ENCODE measurements at places on chromosomes 12 and 14.

DNA sequence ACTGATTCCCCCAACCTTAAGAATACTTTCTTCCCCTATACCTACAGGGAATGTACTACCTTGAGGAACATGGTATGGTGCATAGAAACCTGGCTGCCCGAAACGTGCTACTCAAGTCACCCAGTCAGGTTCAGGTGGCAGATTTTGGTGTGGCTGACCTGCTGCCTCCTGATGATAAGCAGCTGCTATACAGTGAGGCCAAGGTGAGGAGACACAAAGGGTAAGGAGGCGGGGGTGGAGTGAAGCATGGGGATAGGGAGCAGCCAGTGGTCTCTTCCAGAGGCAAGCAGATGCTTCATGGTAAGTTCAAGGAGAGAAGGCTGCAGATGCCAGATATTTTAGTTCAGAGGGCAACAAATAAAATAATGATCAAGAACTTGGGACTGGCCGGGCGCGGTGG is 6.6 kb upstream of the PA2G4 start:
- DNase-seq: no peak

DNA sequence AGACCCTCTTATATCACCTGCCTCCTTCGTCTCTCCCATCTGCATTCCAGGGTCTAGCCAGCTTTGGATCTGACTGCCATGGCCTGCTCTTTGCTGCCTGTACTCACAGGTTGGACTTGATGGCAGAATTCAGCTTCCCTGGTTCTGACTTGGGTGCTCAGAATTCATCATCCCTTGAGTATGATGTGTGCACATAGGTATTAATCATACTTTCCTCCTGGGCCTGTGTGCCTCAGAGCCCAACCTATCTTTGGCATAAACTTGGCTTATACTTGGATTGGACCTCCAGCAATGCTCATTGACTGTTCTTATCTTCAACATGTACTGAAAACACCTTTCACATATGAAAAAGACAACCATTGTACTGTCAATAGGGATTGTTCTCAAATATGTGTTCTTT is 70.7 kb upstream of the LMNTD1 start:
- DNase-seq: no peak

- no peak for DNase-seq
Measured at GRCh38 chr12:59716043-59716442, 120.2 kb downstream of the SLC16A7 start.

GRCh38 chr12:97394657-97395056 is 67.9 kb upstream of the RMST start:
- no peak for DNase-seq

GRCh38 chr12:94663071-94663470 is 12.7 kb upstream of the TMCC3 start:
- no peak for DNase-seq

DNA sequence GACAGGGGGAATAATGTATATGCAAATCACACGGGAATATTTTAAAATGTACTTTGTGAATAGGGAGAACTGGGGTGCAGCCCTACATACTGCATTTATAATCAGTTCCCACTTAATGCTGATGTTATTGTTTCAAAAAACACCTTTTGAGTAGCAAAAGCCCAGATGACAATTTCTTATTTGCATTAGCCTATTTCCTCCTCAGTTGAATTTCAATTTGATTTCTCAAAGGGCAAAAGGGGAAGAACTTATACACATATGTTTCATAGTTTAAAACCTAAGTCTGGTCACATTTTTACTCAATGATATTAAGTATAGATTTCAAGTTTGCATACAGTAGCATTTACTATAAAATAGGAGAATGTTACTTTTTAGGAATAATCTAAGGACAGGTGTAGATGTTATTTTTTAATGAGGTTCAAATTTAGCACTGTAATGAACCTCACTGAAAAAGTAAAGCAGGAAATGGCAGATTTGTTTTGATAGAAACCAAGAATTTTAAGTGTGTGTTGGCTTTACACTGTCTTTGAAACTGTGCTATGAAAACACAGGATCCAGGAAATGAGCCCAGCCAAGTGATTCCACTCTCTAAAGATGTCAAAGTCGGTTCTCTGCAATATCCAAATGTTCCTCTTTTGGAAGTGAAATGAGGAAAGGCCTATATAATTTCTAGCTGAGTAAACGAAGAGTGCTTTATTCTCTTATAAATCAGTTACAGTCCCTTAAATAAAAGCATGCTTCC is 367.4 kb downstream of the BTG1 start:
- DNase-seq: no peak

- no peak for DNase-seq
Measured at GRCh38 chr14:37550511-37550910, 44.5 kb downstream of the FOXA1 start.
